Mesothelial cell of epicardium (in vitro differentiated cells): ENCODE measurements at places on chromosomes 2 and 18.

- DNase-seq: no peak
Observed at GRCh38 chr2:149020432-149020851, 18.1 kb upstream of the LYPD6B start.

GRCh38 chr2:42494355-42495233 is 812 bp upstream of the KCNG3 start:
- peak; percentile 40 for DNase-seq

DNA sequence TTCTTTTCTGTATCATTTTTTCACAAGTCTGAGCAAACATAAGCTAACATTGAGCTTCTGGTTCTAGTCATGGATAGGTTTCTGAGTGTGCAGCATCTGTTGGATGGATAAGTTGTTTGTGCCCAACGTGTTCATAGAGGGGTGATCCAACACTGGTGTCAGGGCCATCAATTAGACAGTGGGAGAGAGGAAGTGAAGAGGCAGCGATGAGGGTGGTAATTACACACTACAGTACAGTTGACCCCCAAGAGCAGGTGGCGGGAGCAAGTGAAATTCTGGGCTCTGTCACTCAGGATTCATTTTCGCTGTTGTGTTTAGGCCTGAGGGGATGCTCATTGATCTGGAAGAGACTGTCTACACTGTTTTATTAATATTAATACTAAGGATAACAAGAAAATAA is 180.0 kb upstream of the CXCR4 start:
- DNase-seq: no peak

DNA sequence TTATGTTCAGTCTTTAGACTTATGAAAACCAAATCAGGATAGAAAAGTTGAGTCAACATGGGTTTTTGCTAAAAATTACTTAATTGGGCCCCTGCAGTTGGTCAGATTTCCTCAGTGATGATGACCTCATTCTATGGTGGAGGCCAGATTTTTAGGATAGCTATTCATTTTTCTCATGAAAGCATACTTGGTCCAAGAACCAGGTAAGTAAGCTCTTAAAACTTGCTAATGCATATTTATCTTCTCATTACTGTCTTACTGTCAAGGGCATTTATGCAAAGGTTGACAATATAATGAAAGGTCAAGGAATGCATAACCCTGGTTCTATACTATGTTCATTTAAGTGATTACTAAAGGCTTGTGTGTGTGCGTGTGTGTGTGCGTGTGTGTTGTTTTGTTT is 650.6 kb downstream of the SATB2 start:
- DNase-seq: no peak

- no peak for DNase-seq
Observed at GRCh38 chr2:18925296-18925695, 335.9 kb upstream of the NT5C1B start.

- no peak for DNase-seq
Observed at GRCh38 chr18:54217624-54218023, 6.8 kb downstream of the MBD2 start.

DNA sequence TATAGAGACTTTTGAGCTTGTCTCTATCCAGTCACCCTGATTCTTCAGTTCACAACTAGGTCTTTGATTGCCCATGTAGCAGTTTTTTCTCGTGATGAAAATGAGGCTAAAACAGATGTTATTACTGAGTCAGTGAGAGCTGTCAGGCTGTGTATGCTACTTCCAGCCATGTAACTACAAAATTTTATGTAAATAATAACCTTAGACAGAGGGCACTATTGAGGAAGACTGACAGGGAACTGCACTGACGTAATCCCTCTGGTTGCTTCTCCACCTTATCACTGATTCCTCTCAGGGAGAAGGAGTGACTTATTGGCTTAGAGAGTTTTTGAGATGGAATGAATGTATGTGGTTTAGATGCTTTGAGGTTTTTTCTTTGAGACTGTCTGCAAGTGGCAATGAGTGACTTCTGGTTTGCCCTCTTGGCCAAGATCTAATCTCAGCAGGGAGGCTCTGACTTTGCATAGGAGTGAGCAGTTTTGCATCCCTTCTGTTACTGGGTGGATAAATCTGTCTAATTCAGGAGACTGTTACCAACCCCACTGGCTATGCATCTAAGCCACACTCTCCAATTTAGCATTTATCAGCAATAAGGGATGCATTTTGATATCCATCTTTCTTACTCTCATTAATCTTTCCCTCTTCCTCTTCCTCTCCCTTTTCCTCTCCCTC is 555.2 kb upstream of the FANCL start:
- DNase-seq: no peak

DNA sequence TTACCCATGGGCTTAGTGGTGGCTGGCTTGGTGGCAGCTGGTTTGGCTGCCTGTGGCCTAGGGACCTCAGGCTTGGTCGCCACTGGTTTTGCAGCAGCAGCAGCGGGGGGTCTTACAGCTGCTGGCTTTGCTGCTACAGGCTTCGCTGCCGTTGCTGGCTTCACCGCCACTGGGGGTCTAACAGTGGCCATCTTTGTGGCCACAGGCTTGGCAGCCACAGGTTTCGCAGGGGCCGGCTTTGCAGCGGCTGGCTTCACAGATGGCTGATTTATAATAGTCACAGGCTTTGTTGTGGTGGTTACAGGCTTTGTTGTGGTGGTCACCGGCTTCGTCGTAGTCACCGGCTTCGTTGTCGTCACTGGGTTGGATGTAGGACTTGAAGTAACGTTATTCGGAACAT is 77.8 kb downstream of the COL6A3 start:
- DNase-seq: no peak

DNA sequence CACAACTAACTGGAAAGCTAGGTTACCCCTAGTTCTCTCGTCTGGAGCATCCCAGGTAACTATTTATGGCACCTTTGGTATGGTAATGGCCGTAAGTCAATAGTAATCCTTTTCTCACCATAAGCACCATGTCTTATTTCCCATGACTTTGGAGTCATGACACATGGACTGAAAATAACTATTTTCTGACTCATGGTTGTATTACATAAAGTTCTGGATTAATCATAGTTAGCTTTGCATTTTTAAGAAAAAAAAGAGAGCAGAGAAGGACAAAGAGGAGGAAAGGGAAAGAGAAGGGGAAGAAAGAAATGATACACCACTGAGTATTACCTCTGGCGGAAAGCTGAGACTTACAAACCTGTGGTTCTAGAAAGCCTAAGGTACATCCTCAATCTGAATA is 99.3 kb downstream of the BIN1 start:
- no peak for DNase-seq

DNA sequence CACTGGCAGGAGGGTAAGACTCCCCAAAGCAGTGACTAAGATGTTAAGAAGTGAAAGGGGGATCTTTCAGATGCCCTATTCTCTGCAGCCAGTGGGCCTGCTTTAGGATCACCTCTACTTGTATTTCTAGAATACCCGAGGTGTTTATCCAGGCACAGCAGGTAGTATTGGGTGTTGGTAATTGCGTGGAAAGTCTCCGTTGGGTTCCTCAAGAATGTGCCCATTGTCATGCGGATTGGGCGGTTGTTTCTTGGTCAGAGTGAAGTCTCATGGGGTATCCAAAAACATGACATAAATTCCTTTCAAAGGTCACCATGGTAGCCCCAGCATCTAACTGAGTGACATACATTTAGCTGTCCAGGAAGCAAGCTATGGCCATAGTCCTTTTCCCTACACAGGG is 308.8 kb downstream of the RPIA start:
- DNase-seq: no peak

DNA sequence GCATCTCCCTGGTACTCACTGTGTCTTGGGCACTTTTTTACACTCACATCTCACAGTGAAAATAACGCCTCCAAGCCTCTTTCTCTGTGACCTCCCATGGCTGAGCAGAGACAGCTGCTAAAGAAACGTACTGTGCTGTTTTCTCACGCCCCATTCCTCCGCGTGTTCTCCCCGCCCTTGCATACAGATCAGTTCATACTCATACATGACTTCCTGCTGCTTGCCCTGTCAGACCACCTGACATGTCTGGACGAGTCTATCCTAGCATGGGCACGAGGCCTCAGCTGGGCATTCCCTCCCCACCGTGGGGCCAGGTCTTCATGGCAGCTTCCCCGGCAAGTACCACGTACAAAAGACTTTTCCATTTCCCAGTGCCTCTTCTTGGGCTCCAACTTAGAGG is 21.2 kb upstream of the IL1A start:
- no peak for DNase-seq

GRCh38 chr18:68965817-68966216 is 167.9 kb downstream of the CCDC102B start:
- DNase-seq: no peak

- no peak for DNase-seq
Observed at GRCh38 chr2:134690629-134691215, 28.1 kb downstream of the TMEM163 start.

DNA sequence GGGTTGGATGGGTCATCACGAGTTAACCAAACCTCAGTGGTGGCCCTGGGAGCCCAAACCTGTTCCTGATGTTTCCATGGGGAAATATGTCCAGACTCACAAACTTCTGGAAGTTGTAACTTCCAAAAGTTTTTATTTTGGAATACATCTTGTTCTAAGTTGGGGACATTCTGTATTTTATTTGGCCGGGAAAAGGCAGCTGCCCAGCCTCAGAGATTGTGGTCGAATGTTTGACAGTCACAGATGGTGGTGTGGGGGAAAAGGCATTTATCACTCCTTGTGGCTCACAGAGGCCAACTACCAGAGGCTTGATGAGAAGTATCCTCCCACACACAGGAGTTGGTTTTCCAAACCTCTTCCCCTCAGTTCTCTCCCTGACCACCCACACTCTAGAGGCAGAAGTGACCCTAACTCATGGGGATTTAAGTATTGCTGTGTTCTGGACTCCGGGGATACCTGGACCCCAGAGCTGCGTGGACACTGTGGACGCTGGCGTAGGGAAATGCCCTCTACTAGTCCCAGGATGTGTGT is 124.7 kb upstream of the PPP1CB start:
- DNase-seq: no peak

DNA sequence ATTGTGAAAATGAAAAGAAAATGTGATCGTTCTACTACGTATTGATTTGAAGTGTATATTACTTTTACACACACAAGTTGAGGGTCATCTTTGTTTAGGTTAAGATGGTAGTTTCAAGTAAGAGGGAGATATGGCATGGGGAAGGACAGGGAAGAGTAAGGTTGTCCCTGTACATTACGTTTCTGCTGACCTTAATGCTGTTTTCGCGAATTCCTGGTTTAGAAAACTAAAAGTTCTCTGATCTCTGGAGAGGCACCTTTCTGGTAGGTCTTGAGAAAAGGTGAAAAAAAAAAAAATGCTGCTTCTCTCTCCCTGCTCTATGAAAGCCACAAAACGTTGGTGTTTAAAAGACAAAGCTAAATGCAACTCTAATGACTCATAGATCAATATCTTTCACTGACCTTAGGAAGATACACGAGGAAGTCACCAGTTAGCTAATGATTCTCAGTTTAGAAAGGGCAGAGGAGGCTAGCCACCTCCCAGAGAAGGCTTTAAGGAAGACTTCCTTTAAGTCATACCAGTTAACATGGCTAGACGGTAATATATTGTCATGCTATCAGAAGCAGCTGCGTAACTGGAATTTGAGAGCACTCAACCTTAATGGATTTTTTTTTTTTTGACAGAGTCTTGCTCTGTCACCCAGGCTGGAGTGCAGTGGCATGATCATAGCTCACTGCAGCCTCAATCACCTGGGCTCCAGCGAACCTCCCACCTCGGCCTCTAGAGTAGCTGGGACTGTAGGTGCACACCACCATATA is 13.2 kb downstream of the TXNDC2 start:
- no peak for DNase-seq

DNA sequence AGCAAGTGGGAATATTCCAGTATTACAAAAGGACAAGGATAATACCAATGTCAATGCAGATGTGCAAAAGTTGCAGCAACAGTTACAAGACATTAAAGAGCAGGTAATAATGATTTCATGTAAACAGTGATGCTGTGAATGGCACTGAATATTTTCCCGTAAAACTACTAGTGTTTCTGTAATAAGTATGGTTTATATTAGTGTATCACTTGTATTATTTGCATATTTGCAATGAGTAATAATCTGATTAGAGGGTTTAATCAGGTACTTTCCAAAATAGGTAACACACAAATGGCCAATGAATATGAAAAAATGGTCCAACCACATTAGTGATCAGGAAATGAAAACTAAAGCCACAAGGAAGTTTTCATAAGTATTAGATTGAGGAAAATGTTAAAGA is 118.0 kb downstream of the MIB1 start:
- DNase-seq: no peak

- DNase-seq: no peak
Observed at GRCh38 chr18:43866696-43867095, 589.4 kb upstream of the SYT4 start.

DNA sequence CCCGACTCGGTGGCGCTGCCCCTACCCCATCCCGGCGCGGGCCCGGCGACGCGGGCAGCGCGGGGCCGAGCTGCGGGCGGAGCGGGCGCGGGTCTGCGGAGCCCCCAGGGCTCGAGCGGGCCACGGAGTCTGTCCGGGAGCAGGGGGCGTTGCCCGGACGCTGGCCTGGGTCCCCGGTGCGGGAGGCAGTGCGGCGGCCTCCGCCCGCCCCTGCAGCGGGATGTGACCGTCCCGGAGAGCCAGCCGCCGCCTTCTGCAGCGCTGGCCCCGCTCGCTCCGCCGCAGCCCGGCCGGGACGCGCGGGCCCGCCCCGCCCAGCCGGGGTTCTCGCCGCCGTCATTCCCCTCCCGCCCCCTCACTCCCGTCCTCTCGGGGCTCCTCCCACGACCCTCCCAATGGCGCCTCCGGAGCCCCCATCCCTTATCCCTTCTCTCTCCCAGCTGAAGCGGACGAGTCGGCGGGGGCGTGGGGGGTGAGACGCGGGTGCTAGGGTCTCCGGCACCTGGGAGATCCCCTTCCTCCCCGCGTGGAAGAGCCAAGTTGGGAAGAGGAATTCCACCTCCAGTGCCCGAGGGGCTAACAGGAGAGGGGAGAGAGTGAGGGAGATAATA is at the start of gene FNDC4:
Gene FNDC4 (minus strand): TSS at position 257 of the 611 bp plus-strand sequence. CDS start 521 bp downstream, outside the sequence.
- DNase-seq: peak; percentile 63

GRCh38 chr18:62328586-62329525 is 3.7 kb downstream of the TNFRSF11A start:
- no peak for DNase-seq

GRCh38 chr2:113136828-113137775 is 9.7 kb downstream of the IL1RN start:
- no peak for DNase-seq

DNA sequence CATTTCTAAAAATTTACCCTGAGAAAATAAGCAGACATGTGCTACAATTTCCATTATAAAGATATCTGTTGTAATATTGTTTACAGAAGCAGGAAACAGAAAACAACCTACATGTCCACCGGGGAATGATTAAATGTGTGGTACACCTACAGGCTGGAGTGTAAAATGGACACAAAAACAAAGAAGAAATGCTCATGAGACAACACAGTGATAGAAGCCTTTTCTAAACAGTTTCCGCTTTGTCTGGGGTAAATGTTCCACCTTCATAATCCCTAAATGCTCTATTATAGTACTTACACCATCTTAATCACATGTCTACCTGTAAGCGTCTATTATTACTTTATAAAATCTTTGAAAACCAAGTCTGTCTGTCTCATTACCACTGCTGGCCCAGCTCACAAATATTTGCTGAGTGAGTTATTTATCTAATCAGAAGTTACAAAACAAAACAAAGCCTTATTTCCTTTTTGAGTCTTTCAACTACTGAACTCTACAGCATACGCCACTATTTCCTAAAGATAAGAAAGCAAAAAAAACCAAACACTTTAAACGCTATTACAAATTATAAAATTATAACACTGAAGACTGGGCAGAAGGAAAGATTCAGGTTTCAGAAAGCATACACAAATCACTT is 95.3 kb downstream of the PIGN start:
- no peak for DNase-seq
